ENCODE measurements at places on chromosomes 11 and 22. TPM values are rescaled to one million over a fixed set of nuclear protein-coding genes. Genes with fewer than 3 reads are reported as not detected.

OR2AG1 gene
- total RNA-seq = not detected

GLYAT gene
- total RNA-seq = not detected

UBASH3B gene
- total RNA-seq = 17.5 TPM

OR10A2 gene
- total RNA-seq = not detected

NELL1 gene
- not detected for total RNA-seq

CDC45 gene
- total RNA-seq = 1.8 TPM

TMEM191C gene
- total RNA-seq = 0.88 TPM
